ENCODE measurements at places on chromosomes 7 and 10.
A peak's percentile ranks its signal among the peaks of the same experiment; 100 is the strongest.

DNA sequence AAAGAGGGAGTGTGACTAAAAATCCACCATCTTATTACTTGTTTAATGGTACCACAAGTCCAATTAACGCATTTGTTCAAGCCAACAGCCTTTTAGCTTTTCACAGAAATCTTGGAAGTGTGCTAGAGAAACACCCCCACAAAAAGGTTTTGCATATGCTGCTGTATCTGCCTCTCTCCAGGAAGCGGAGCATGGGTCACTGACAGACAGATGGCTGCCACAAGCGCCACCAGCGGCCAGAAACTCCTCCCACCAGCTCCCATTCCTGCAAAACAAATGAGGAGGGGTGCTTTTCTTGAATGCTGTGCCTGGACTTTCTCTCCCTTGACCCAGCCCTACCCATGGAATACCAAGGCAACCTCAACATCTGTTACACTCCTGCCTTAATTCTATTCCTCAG lies 176.3 kb upstream of the LRGUK start:
- no peak for DNase-seq

- no peak for DNase-seq
These were observed 736 bp downstream of the SKIDA1 start for GRCh38 chr10:21524526-21525366.

DNA sequence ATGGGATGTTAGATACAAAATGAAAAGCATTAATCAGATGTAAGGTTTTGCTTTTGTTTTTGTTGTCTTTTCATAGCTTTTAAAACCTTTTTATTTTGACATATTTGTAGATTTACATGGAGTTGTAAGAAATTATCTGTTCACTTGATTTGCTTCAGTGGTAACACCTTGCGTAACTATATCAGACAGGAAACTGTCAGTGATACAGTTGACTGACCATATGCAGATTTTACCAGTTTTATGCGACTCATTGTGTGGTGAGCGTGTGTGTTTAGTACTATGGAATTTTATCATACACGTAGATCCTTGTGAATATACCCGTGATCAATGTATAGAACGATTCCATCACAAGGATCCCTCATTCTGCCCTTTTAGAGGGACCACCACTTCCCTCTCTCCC lies 701.4 kb downstream of the SUGCT start:
- DNase-seq: no peak

DNA sequence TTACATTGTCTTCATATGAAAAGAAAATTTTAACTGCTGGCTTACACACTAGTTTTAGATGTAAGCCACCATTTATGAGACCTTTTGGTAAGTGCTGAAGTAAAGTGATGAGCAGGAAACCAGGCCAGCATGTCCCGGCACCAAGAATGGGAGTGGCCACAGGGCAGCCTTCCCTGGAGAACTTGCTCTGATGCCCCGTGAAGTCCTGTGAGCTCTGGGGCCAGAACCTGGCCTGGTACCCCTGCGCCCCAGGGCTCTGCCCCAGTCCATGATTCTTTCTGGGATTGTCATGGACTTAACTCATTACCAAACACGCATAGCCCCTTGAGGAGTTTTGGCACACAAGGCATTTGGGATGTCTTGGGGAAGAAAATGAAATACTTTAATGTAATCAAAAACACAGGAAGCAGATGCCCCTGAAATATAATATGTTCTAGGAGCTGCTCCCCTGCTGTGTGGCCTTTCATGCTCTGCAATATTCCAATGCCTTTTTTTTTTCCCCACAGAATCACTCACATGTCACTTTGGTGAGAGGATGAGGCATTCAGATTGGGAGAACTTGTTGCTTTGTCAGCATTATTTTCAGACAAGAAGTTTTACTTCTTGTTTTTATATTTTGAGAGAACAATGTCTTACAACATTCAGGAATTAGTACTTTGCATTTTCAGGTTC lies 53.1 kb upstream of the CXCL12 start:
- no peak for DNase-seq

- peak; percentile 47 for DNase-seq
These were observed at the start of gene IKZF1 for GRCh38 chr7:50304129-50304910. Gene IKZF1 (plus strand): TSS chr7:50304716. CDS start chr7:50319062, 14,346 bp downstream.

DNA sequence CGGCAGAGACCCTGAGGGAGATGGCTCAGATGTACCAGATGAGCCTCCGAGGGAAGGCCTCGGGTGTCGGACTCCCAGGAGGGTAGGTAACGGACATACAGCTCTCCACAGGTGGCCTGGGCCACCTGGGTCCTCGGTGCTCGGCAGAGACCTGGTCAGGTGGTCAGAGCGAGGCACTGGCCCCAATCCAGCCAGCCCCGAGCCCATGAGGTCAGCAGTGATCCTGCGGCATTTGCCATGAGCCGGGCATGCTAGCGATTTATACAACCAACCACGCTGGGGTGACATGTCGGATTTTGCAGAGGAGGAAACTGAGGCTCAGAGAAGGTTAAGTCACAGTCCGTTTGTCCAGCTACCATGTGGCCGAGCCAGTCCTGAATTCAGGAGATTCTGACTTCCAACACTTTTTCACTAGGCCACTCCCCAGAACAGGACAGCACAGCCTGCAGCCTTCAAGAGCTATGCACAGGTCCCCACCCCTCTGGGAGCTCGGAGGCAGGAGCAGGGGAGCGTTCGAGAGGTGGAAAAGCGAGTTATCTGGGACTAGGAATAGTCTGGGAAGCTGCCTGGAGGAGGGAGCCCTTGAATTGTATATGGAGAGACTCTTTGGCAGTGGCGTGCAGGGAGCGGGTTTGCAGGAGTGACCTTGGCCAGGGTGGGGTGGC lies 13.5 kb downstream of the LDB3 start:
- no peak for DNase-seq

DNA sequence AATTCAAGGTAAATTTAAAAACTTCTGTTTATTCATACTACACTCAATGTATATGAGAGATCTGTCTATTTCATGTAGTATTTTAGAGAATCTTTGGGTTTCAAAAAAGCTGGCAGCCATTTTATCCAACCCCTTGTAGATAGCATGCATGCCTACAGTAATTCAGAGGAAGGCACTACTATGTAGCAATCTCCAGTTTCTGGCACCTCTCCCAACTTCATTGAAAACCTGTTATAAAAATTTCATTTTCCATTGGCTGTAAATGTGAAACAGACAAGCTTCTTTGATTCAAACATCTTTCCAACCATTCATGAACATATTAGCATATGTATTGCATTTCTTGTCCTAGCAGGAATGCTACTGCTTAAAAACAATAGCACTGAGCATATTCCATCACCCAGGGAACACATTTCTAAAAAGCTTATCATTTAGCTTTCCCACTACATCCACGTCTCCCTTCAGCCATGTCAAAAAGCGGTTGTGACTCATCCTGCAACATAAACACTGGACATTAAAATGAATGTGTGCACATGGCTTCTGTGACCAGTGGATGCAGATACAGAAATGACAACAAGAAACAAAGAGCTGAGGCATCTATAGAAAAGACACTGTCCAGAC lies 330.4 kb upstream of the AOAH start:
- DNase-seq: no peak

GRCh38 chr7:66790196-66790595 lies 49.7 kb downstream of the RABGEF1 start:
- no peak for DNase-seq

DNA sequence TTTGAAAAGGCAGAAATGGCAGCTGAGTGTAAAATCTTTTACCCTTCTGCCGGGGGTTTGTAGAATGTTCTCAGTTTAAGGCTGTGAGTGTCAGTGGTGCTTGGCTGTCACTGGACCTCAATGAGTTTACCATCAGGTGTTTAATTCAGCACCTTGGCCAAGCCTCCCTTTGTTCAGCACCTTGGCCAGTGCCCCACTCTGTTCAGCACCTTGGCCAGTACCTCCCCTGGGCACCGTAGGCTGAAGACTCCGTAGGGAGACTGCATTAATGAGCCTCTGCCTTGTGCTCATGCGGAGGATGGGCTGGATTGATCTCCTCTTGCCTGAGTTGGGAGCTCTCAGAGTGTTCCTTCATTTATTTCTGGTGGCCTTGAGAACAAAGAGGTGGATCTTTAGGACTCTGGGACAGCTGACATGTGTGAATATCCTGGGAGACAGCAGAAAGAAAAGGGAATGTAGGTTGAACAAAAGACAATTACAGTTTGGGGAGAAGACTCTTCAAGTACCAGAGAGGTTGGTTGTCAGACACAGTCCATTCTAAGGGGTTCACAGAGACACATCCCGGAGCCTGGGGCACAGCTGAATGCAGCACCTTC lies 1.6 kb downstream of the FAM24A start:
- DNase-seq: peak; percentile 44

- DNase-seq: no peak
These were observed 30.5 kb downstream of the TACC2 start for GRCh38 chr10:122019414-122019975.

GRCh38 chr10:124717911-124718741 lies 26.1 kb downstream of the FAM53B start:
- peak; percentile 69 for DNase-seq

DNA sequence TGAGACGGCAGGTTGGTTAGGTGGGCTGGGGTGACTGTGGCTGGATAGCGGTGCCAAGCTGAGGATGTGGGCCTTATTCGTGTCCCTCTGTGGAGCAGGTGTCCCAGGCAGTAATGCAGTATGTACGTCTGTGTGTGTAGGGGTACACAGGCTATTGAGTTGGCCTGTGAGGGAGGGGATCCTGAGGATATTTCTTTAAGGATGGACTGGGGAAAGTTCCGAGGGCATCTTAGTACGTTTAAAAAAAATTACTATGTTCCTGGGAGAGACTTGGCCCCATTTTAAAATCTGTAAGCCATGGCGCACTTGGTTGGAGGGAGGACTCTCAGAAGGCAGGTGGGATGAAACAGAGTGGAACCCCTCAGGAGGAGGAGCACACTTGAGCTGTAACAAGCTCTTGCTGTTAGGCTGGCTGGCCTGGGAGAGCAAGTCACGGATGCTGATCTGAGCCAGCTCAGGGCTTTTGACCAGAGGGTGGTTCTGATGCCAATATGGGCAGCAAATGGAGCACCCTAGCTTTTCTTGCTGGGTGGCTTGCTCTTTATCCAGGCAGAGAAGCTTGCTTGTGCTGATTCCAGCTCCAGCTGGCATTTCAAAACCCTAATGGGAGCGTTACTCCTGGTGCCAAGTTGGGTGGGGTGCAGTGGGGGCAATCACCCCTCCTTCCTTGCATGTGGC lies 765 bp downstream of the WBP1L start:
- no peak for DNase-seq

GRCh38 chr7:79761876-79762429 lies 308.5 kb upstream of the MAGI2 start:
- DNase-seq: no peak

- no peak for DNase-seq
These were observed 229.7 kb upstream of the KAT6B start for GRCh38 chr10:74596713-74597112.

DNA sequence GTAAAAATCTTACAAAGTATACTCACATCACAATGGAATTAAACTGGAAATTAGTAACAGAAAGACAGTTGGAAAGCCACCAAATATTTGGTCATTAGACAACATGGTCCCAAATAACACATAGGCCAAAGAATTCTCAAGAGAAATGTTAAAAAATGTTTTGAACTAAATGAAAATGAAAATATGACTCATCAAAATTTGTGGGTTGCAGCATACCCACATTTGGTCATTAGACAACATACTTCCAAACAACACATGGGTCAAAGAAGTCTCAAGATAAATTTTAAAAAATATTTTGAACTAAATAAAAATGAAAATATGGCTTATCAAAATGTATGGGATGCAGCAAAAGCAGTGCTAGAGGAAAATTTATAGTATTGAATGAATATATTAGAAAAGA lies 130.6 kb downstream of the MARCHF5 start:
- no peak for DNase-seq

All from T-helper 9 cell (primary cell).